Anterior cingulate cortex (tissue), 58 donors: ENCODE measurements at places on chromosomes 16 and 17.

GRCh38 chr16:75580-76501, 2.2 kb upstream of the MPG start:
- no peak for DNase-seq

GRCh38 chr17:29346462-29346861, 43.7 kb upstream of the TAOK1 start:
- DNase-seq: no peak

DNA sequence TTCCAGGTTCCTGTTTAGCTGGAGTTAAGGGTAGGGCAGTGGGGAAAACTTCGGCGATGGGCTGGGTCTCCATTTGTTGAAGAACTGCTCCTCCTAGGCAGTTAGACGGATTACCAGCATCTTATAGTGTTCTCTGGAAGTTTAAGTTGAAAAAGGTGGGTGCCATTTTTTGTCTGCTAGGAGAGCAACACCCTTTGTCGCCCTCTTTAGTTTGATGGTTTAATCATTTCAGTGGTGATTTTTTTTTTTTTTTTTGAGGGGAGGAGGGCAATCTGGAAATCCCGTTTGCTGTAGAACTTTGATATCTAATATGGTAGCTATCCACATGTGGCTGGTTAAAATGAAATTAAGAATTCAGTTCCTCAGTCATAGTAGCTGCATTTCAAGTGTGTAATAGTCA, 4.1 kb downstream of the UBFD1 start:
- no peak for DNase-seq

GRCh38 chr16:57128771-57129389, 36.5 kb downstream of the CPNE2 start:
- DNase-seq: no peak

- no peak for DNase-seq
Observed at GRCh38 chr17:6476076-6476809, 32.0 kb downstream of the PIMREG start.

GRCh38 chr17:8856869-8857575, 10.5 kb downstream of the PIK3R6 start:
- no peak for DNase-seq

DNA sequence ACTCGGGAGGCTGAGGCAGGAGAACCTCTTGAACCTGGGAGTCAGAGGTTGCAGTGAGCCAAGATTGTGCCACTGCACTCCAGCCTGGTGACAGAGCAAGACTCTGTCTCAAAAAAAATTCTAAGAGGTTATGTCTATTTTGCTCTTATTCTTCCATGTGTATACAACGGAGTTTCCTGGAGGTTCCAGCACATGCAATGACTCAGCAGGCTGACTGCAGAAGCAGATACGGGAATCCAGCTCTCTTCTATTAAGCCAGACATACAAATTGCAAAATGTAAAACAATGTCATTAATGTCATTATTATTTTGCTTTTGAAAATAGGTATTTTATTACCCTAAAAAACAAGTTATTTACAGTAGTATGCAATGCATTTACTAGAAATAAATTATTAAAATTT, 18.4 kb downstream of the MIEF2 start:
- no peak for DNase-seq

DNA sequence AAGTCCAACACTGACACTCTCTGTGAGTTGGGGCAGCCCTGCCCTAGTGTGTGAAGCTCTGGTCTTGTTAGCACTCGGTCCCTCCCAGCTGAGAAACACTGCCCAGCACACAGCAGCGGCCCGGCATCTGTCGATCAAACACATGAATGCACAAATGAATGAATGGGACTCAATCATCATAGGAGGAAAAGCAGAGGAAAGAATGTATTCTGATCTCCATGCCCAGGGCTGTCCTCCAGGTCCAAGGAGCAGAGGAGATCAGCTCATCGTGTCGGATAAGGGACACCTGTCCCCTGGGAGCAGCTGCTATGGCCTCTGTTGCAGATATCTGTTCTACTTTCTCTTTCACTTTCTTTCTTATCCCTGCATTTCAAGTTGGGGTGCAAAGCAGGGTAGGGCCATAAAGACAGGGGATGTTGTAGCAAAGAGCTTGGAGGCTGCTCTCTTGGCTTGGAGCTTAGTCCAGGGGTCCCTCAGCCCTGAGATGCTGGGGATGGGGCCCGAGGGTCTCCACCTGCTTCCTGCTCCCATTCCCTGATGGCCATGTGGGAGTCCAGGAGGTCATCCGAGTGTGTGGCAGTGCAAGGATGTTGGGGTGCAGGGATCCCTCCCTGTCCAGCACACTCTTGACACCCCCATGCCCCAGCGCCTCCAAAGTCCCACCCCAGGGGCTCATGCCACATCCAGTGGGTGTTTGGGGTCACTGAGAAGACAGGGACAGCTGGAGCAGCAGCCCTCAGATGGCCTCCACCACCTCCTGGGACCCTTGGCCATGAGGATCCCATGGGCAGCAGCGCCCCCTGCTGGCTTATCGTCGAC, 88.2 kb downstream of the IRF8 start:
- no peak for DNase-seq

GRCh38 chr17:9175700-9176467, 154.6 kb downstream of the NTN1 start:
- no peak for DNase-seq

GRCh38 chr16:6947291-6947690, 385.4 kb upstream of the RBFOX1 start:
- no peak for DNase-seq

DNA sequence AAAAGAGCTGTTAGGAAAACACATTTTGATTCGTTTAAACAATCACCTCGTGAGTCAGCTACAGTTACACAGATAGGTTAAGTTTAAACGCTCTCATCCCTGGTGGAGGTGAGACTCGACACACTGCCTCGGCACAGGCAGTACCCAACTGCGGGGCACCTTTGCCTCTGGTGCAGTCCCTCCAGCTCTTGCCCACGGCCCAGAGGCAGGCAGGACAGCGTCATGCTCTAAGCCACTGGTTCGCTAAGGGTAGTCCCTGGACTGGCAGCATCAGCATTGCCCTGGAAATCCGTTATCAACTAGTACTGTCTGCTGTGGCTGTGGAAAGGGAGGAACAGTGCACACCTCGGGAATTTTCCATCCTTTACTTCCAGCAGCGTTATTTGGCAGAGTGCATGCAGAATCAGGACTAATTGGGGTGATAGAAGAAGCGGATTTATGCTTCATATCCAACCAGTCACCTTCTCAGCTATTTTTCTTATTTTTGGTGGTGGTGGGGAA, 3.7 kb upstream of the PIK3R6 start:
- DNase-seq: no peak

GRCh38 chr16:57023541-57024249, 34.3 kb downstream of the NLRC5 start:
- DNase-seq: no peak

GRCh38 chr17:78803186-78803845, 21.2 kb upstream of the CYTH1 start:
- no peak for DNase-seq

DNA sequence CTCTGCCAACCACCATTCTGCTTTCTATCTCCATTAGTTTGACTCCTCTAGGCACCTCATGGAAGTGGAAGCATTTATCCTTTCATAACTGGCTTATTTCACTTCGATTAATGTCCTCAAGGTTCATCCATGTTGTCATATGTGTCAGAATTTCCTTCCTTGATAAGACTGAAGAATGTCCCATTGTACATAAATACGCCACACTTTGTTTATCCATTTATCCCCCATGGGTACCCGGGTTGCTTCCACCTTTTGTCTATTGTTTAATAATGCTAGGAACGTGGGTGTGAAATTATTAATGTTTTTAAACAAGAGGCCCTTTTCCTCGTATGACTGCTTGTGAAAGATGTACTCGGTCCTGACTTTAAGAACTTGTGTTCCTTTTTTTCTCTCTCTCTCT, 12.9 kb downstream of the MILR1 start:
- DNase-seq: no peak

- DNase-seq: no peak
Observed at GRCh38 chr16:27088216-27088615, 21.5 kb downstream of the C16orf82 start.

- no peak for DNase-seq
Observed at GRCh38 chr17:44001461-44001920, 2.9 kb upstream of the NAGS start.

- no peak for DNase-seq
Observed at GRCh38 chr17:30505868-30506417, 28.7 kb downstream of the GOSR1 start.

DNA sequence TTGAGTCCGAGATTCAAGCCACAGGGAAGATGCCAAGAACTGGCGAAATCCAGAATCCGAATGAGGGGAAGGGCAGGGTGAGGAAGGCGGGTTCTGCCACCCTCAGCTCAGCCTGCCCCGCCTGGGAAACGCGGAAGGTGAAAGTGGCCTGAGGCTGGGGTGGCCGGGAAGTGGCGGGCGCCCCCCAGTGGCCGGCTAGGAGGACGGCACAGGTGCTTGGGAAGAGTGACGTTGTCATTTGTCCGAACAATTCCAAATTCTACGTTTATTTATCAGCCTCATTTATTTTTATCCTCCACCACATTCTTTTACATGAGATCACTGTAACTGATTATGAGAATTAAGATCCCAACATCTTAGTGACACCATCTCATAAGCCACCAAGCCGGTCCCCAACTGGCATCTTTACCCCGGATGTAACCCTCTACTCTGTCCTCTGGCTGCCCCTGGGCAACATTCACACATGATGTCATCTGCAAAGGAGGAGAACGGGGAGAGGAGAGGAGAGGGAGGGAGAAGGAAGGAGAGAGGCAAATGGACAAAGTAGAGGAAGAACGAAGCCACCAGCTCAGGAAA, 21.3 kb downstream of the SRCIN1 start:
- DNase-seq: peak; percentile 61

GRCh38 chr17:51159604-51160003, 6.2 kb downstream of the NME1 start:
- no peak for DNase-seq

GRCh38 chr17:81909966-81910839, 996 bp downstream of the PCYT2 start:
- no peak for DNase-seq

GRCh38 chr17:82366749-82367148, 4.8 kb upstream of the UTS2R start:
- DNase-seq: no peak

DNA sequence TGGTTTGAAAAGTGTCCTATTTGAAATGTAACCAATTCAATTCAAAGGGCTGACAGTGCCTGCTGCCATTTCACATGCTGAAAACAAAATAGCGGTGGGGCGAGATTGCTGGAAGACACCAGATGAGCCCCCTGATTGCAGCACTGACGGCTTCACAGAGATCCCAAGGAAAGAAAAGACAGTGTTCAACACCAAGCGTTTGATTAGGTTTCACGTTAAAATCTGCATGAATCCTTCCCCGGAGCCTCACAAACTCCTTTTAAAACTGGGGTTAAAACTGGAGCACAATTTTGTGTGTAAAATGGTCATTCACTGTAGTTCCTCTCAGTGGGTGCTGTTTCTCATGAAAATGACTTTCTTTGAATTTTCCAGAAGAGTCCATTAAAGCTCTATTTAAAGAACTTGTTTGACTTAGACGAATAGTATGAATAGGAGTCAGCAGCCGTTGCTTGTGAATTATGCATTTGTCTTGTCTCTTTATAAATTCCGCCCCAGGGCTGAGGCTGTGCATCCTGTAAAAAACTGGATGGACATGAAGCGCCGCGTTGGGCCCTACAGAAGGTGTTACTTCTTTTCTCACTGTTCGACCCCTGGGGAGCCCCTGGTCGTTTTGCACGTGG, 8.8 kb downstream of the MLYCD start:
- no peak for DNase-seq

DNA sequence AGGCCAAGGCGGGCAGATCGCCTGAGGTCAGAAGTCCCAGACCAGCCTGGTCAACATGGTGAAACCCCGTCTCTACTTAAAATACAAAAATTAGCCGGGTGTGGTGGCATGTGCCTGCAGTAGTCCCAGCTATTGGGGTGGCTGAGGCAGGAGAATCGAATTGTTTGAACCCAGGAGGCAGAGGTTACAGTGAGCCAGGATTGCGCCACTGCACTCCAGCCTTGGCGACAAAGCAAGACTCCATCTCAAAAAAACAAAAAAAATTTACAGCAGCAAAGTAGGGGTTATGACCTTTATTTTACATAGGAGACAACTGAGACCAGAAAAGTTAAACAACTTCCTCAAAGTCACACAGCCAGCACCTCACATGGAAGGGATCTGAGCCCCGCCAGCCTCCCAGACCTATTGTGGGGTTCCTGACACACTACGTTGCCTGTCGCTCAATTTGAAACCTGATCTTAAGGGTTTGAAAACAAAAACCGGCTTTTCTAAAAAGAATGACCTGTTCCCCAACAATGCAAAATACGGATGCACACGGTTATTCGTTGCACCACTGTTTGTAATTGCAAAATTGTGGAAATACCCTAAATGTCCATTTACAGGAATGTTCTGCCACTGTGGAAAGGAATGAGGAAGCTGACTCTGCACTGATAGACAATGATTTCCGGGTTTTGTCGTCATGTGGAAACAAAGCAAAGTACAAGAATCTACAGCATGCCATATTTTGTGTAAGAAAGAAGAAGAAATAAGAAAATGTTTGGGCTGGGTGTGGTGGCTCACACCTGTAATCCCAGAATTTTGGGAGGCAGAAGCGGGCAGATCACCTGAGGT, 77.2 kb downstream of the CNGB1 start:
- no peak for DNase-seq

- no peak for DNase-seq
Observed at GRCh38 chr16:47424846-47425245, 36.0 kb downstream of the ITFG1 start.

DNA sequence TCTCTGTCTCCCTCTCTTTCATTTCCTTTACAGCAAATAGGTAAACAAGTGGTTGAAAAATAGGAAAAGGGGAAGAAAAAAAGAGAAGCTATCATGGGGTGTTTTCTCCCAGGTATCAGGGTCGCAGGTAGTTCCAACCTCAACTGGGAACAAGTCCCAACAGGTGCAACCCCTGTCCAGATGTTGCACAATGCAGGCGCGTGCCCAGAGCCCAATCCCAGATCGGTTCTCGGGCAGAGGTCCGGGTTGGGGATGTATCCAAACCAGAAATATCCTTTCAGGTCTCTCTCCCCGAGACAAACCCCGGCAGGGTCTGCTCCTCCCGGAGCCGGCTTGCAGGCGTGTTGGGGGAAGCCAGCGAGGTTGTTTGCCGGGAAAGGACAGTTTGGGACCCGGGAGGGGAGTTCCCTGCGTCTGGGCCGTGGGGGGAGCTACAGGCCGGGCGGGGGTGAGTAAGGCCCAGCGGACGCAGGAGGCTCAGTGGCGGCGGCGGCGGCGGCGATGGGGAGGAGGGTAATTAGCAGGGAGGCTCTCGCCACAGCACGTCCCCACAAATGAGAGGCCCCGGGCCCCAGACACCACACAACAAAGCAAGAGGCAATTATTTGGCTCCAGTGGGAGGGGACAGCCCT, 21.2 kb upstream of the SP6 start:
- DNase-seq: no peak

GRCh38 chr16:53837426-53837825, 133.5 kb downstream of the FTO start:
- no peak for DNase-seq

GRCh38 chr16:75130150-75130771, 13.7 kb upstream of the LDHD start:
- DNase-seq: no peak

DNA sequence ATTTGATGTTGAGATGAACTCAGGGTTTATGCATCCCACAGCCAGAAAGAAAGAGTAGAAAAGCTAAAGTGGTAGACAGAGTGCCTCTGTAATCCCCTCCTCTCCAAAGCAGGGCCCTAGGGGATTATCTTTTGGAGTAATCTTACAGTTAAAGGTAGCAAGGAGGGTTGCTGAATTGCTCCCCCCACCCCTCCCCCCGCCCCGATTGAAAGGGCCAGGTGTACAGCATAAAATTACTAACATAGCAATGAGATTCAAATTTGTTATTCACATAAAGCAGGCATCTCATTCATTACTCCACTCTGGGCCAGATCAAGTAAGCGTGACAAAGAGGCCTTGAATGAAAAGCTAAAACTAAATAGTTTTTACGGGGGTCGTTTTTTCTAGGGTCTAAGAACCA, 72.7 kb downstream of the STH start:
- no peak for DNase-seq
